ENCODE measurements at places on chromosomes 7 and 10. TPM values are rescaled to one million over a fixed set of nuclear protein-coding genes. Genes with fewer than 3 reads are reported as not detected.
A peak's percentile ranks its signal among the peaks of the same experiment; 100 is the strongest.

DNA sequence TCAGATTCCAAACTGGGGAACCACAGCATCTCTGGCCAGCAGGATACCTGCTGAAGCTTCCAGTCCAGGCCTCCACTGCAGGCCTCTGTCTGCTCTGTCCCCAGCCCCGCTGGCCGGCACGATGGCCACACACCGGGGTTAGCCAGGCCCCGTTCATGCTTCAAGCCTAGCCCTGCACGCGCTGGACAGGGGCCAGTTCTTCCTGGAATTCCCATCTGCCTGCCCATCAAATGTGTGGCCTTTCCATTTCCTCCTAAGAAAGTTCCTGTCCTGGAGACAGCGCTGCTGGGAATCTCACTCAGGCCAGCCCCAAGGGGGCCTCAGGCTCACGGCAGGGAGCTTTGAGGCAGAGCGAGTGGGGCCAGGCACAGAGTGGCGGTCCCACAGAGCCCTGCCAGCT lies 18.0 kb downstream of the SH2B2 start:
- H3K27me3 ChIP-seq = no peaks in the 10 kb centered on the region
- no peaks in the 10 kb centered on the region for H3K4me1 ChIP-seq
- no peak overlapping the region for H3K27ac ChIP-seq
- no peak for DNase-seq

GRCh38 chr7:81902536-81902935 lies 132.7 kb upstream of the HGF start:
- H3K27me3 ChIP-seq = no peaks in the 10 kb centered on the region
- DNase-seq = no peak
- H3K36me3 ChIP-seq = no peaks in the 10 kb centered on the region

GRCh38 chr7:13593854-13594253 lies 395.6 kb downstream of the ETV1 start:
- H3K27me3 ChIP-seq = no peaks in the 10 kb centered on the region
- H3K36me3 ChIP-seq = no peaks in the 10 kb centered on the region
- H3K4me3 ChIP-seq = no peak overlapping the region
- no peak overlapping the region for H3K27ac ChIP-seq
- no peaks in the 10 kb centered on the region for H3K4me1 ChIP-seq

DNA sequence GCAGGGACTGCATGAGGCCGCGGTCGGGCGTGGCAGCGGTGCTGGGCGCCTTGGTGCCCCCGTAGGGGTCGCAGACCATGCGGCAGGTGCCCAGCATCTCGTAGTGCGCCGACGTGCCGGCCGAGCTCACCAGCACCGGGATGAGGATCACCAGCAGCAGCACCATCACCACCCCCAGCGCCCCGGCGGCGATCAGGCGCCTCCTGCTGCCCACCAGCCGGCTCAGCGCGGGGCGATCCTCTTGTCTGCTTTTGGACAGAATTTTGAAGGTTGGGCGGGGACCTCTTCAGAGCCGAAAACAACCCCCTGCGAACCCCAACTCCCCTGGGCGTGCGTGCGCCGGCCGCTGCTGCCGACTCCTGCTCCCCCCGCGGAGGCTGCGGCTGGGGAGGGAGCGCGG lies 779 bp downstream of the C1QL3 start:
- H3K27ac ChIP-seq = no peak overlapping the region
- H3K4me3 ChIP-seq = no peak overlapping the region
- H3K27me3 ChIP-seq = peaks cover 6% of the 10 kb centered on the region
- DNase-seq = no peak

GRCh38 chr7:79352323-79352722 lies 101.1 kb downstream of the MAGI2 start:
- no peak overlapping the region for H3K4me3 ChIP-seq
- no peaks in the 10 kb centered on the region for H3K36me3 ChIP-seq
- no peaks in the 10 kb centered on the region for H3K27me3 ChIP-seq

Gene LRRD1
- not detected for total RNA-seq

Gene SLC12A9
- 10.6 TPM for total RNA-seq

DNA sequence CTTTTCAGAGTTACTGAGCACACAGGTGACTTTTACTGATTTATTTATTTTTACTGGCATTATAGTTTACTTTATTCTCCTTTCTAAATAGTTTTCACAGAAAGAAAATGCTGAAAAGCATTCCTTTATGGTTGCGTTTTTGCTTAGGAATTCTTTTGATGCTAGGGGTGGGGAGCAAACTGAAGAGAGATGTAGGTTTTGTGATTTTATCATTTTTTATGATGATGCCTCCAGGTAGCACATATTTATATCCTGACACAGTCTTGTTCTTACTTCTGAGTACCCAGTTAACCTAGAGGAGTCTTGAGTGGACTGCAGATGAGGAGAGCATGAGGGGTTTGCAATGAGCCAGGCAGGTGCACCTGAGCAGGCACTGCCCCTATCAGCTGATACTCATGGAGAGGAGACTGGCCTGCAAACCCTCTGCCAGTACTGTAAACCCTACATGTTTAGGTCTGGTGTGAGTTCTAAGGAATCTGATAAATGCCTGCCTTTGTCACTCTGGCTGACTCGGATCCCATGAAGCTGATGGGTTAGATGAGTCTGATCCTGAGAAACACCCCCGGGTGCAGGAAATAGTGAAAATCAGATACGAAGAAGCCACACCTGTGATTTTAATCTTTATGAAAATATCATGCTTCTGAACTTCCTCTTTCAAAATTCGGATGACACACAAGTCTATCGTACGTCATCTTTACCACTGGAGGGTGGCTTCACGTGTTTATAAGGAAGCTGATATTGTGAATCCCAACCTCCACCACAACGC lies 302.9 kb downstream of the WDR37 start:
- no peaks in the 10 kb centered on the region for H3K4me1 ChIP-seq
- H3K36me3 ChIP-seq = no peaks in the 10 kb centered on the region
- H3K27ac ChIP-seq = no peak overlapping the region
- no peak overlapping the region for H3K4me3 ChIP-seq
- DNase-seq = no peak

Gene PGAM1
- 127 TPM for total RNA-seq

Gene ITPRID1
- total RNA-seq = not detected

GRCh38 chr10:76085002-76085816 lies 653.8 kb downstream of the LRMDA start:
- no peaks in the 10 kb centered on the region for H3K36me3 ChIP-seq
- H3K27me3 ChIP-seq = no peaks in the 10 kb centered on the region
- no peak overlapping the region for H3K27ac ChIP-seq
- no peak for DNase-seq

DNA sequence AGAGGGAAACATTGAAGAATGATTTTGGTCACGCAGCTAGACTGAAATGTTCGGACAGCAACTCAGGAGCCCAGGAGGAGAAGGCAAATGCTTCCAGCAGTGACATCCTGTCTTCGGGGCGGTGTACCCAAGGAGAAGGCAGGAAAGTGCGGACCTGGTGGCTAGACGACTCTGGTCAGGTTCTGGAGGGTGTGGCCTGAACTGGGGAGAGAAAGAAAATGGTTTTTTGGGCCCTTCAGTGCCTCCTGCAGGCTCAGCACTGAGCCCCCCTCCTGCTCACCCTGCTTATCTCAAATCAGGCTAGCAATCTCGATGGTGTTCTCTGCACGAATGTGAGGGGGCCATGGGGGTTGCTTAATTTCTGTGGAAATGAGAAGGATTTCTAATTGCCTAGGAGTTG lies 26.7 kb upstream of the TARP start:
- H3K4me1 ChIP-seq = no peaks in the 10 kb centered on the region
- H3K27ac ChIP-seq = no peak overlapping the region
- no peak for DNase-seq
- no peaks in the 10 kb centered on the region for H3K36me3 ChIP-seq

Gene ZNF467
- 3.6 TPM for total RNA-seq

Gene NEURL1
- 0.10 TPM for total RNA-seq

- H3K27me3 ChIP-seq = no peaks in the 10 kb centered on the region
- no peaks in the 10 kb centered on the region for H3K36me3 ChIP-seq
- no peaks in the 10 kb centered on the region for H3K4me1 ChIP-seq
- no peak overlapping the region for H3K27ac ChIP-seq
- no peak overlapping the region for H3K4me3 ChIP-seq
- DNase-seq = no peak
These were observed 7.6 kb upstream of the OIT3 start for GRCh38 chr10:72885953-72886352.

DNA sequence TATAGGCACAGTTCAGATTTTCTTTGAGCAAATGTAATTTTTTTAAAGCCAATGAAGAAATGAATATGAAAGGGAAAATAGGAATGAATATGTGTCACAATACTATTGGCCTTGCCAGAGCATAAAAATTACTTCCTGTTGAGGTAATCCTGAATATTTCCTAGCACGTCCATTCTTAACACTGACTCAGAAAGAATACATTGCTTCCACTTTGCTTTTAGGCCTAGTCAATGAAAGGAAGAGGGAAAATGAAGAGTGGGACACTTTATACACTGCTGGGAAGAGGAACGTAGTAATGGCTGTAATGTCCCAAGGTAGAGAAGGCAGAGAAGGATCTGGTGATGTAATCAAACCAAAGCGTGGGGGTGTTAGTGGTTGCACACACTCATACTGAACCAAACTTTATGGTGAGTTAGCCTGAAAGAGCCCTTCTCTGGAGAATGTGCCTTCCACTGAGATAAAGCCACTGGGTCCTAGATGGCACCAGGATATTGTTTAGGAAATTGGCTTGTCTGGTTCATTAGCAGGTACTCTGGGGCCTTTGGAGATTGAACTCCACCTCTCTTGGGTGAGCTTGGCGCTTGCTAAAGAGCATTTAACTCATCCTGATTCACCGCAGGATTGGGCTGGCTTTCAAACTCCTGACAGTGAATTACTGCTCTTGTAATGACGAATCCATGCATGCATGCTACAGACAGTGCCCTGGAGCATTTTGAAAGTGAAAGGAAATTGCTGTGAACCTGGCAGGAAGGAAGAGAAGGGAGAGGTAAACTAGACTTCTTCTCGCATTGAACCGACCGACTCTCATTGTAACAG lies 254.9 kb downstream of the KIAA1217 start:
- H3K27me3 ChIP-seq = no peaks in the 10 kb centered on the region
- H3K4me3 ChIP-seq = no peak overlapping the region
- no peaks in the 10 kb centered on the region for H3K36me3 ChIP-seq
- no peaks in the 10 kb centered on the region for H3K4me1 ChIP-seq
- peak overlapping the region; percentile 83 for H3K27ac ChIP-seq

Gene NXPH1
- not detected for total RNA-seq

Gene ITGA8
- 0.21 TPM for total RNA-seq

Gene CYP3A7
- total RNA-seq = 454 TPM

Gene HOXA3
- total RNA-seq = 0.26 TPM

GRCh38 chr10:7817984-7818294 lies 366 bp upstream of the TAF3 start:
- H3K27ac ChIP-seq = no peak overlapping the region
- no peak for DNase-seq
- peaks cover 8% of the 10 kb centered on the region for H3K4me1 ChIP-seq
- no peaks in the 10 kb centered on the region for H3K27me3 ChIP-seq
- peak overlapping the region; percentile 89 for H3K4me3 ChIP-seq
- no peaks in the 10 kb centered on the region for H3K36me3 ChIP-seq

Data from right lobe of liver (tissue), 6 donors.